ENCODE measurements at places on chromosomes 4 and X.

- no peaks in the 10 kb centered on the region for H3K4me1 ChIP-seq
- H3K4me3 ChIP-seq = no peak overlapping the region
- DNase-seq = no peak
- H3K36me3 ChIP-seq = peaks cover 50% of the 10 kb centered on the region
- H3K27me3 ChIP-seq = peaks cover 4% of the 10 kb centered on the region
These were observed 66.1 kb downstream of the PHKA2 start for GRCh38 chrX:18917831-18918230.

GRCh38 chr4:137267024-137267423 lies 265.3 kb downstream of the PCDH18 start:
- no peak overlapping the region for H3K4me3 ChIP-seq
- H3K27ac ChIP-seq = no peak overlapping the region
- DNase-seq = no peak
- no peaks in the 10 kb centered on the region for H3K27me3 ChIP-seq
- no peaks in the 10 kb centered on the region for H3K4me1 ChIP-seq
- H3K36me3 ChIP-seq = no peaks in the 10 kb centered on the region

DNA sequence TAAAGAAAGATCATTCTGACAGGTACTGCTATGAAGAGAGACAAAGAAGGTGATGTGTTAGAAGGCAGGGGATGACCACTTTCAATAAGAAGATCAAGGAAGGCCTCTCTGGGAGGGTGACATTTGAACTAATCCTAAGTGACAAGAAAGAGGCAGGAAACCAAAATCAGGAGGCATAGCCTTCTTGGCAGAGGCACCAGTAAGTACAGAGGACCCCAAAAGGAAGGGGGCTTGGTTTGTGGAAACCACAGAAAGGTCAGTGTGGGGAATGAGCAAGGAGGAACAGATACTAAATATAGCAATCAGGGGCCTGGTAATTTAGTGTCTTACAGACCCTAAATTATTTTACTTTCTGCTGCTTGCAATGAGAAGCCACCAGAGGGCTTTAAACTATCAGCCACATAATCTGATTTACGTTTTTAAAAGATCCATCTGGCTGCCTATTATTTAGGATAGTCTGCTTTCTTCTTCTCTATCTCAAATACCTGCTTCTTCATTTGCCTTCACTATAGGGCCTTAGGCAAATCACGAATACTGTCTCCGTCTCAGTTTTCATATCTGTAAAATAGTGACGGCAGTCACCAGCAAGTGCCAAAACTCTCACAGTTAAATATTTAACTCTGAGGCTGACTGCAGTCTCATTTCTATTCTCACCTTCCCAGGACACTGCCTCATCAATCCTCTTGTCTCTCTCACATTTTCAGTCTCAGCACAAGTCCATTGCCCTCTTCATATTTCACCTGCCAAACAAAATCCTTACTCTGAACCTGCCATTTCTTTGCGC lies 16.7 kb downstream of the NR3C2 start:
- H3K4me1 ChIP-seq = peaks cover 74% of the 10 kb centered on the region
- no peaks in the 10 kb centered on the region for H3K36me3 ChIP-seq
- no peaks in the 10 kb centered on the region for H3K27me3 ChIP-seq
- no peak for DNase-seq

DNA sequence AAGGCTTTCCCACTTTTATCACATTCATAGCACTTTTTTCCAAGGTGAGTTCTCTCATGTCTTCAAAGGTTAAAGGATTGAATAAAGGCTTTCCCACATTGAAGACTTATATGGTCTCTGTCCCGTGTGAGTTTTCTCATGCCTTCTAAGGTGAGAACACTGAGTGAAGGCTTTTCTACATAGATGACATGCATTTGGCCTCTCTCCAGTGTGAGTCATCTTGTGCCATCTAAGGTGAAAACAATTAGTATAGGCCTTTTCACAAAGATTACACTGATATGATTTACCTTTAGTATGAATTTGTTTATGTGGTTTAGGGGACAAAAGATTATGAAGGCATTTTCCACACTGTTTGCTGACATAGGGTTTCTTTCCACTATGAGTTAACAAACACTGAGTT lies 21.2 kb downstream of the USP17L30 start:
- DNase-seq = no peak
- no peak overlapping the region for H3K4me3 ChIP-seq
- H3K4me1 ChIP-seq = no peaks in the 10 kb centered on the region
- H3K27ac ChIP-seq = no peak overlapping the region
- no peaks in the 10 kb centered on the region for H3K36me3 ChIP-seq

DNA sequence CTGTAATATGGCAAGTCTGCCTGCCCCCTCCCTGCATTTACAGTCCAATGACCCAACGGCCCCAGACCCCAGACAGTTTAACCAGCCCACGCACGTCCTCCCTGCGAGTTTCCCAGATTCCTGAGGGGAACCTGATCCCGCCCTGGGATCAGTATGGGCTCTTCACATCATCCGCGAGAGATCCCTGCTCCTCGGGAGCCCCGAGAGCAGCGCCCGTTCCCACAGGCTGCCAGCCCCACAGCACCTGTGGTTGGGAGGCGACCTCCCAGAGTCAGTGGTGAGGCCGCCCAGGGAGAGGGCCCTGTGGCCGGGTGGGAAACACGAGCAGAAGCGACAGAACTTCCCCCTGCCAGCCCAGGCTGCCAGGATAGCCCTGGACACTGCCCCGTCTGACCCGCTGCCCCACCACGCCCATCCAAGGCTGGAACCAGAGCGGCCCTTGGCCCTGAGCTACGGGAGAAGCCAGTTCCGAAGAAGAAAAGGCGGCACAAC lies 32.8 kb downstream of the TSC22D3 start:
- no peaks in the 10 kb centered on the region for H3K27me3 ChIP-seq
- no peak for DNase-seq
- peak overlapping the region; percentile 94 for H3K27ac ChIP-seq
- H3K4me1 ChIP-seq = peaks cover 37% of the 10 kb centered on the region
- H3K36me3 ChIP-seq = no peaks in the 10 kb centered on the region
- H3K4me3 ChIP-seq = peak overlapping the region; percentile 73

- no peaks in the 10 kb centered on the region for H3K36me3 ChIP-seq
- H3K4me1 ChIP-seq = peaks cover 9% of the 10 kb centered on the region
- DNase-seq = no peak
- H3K27me3 ChIP-seq = no peaks in the 10 kb centered on the region
- no peak overlapping the region for H3K27ac ChIP-seq
These were observed 133.0 kb upstream of the LEF1 start for GRCh38 chr4:108301545-108302251.

DNA sequence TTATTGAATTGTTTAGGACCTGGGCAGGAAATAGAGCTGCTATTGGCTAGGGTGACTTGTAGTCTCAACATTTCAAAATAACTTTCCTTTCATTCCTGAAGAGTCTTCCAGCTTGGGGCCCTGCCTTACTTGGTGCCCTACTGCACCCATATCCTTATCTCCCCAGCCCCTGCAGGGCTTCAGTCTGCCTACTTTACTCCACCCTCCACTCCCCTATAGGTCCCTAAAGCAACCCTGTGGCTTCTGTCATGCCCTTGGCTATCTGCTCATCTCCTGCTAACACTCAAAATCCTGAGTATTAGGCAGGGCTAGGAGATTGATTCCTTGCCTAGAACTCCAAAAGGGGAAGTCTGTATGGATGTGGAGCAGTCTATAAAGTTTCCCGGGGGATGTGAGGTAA lies 57.6 kb upstream of the PRKG2 start:
- no peaks in the 10 kb centered on the region for H3K4me1 ChIP-seq
- H3K36me3 ChIP-seq = no peaks in the 10 kb centered on the region
- H3K27ac ChIP-seq = no peak overlapping the region

GRCh38 chrX:148354916-148355315 lies 145.5 kb upstream of the AFF2 start:
- H3K36me3 ChIP-seq = no peaks in the 10 kb centered on the region
- H3K4me3 ChIP-seq = no peak overlapping the region
- H3K27ac ChIP-seq = no peak overlapping the region
- DNase-seq = no peak

DNA sequence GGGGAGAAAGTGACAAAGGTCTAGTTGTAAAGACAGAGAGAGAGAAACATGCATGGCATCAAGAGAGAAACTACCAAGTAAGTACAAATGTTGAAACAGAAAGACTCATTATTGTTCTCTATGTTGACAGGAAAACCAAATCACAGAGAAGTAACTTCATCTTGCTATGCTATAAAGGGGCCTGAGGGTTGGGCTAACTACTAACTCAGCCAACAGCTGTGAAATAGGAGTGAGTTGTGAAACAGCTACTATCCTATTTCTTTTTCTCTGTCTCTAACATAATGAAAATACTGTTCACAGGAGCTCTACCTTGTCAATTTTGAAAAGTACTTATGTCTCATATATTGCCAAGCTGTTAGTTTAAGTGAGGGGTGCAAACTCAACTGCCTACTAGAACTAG lies 65.0 kb downstream of the MTMR8 start:
- H3K4me1 ChIP-seq = no peaks in the 10 kb centered on the region
- H3K27ac ChIP-seq = no peak overlapping the region
- H3K27me3 ChIP-seq = peaks cover 5% of the 10 kb centered on the region
- no peak overlapping the region for H3K4me3 ChIP-seq

DNA sequence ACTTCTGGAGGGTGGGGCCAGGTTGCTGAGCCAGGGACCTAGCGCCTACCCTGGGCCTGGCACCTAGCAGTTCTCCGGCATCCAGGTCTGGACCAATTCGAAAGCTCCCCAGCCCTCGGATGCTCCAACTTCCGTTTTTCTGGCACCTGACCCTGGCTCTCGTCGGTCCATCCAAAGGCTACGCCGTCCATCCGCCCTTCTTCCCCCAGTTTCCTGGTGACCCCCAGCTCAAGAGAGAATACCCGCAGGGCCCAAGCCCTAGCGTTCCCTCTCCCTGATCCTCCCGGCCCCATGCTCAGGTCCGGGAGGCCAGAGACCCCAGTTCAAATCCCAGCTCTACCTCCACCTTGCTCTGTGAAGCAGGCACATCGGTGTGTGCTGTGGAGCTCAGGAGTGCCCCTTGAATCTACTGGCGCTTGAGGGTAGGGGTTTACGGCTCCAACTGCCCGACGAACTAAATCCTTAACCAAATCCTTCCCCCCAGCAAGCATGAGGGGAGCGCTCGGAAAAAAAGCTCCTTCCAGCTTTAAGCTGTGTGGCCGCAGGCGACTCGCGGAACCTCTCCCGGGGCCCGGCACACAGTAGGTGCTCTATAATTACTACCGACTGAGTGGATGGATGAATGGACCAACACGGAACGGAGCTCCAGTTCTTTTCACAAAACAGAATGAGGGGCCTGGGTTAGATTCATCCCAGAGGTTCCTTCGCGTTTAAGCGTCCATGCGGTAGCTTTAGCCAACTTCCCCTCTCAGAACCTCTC lies 1.1 kb downstream of the CRMP1 start:
- no peak for DNase-seq
- no peak overlapping the region for H3K27ac ChIP-seq
- H3K36me3 ChIP-seq = no peaks in the 10 kb centered on the region

- no peak for DNase-seq
- no peaks in the 10 kb centered on the region for H3K4me1 ChIP-seq
- H3K27me3 ChIP-seq = peaks cover 11% of the 10 kb centered on the region
- no peak overlapping the region for H3K27ac ChIP-seq
- H3K4me3 ChIP-seq = no peak overlapping the region
- H3K36me3 ChIP-seq = no peaks in the 10 kb centered on the region
These were observed 33.4 kb upstream of the SFRP2 start for GRCh38 chr4:153822316-153822715.

- H3K27ac ChIP-seq = no peak overlapping the region
- H3K27me3 ChIP-seq = no peaks in the 10 kb centered on the region
- H3K36me3 ChIP-seq = no peaks in the 10 kb centered on the region
- no peak overlapping the region for H3K4me3 ChIP-seq
These were observed 2506.6 kb downstream of the ARAP2 start for GRCh38 chr4:33737726-33738125.

- no peak overlapping the region for H3K4me3 ChIP-seq
- DNase-seq = no peak
- H3K27me3 ChIP-seq = no peaks in the 10 kb centered on the region
These were observed 6.1 kb downstream of the RPS3A start for GRCh38 chr4:151105454-151106032.

- peaks cover 7% of the 10 kb centered on the region for H3K27me3 ChIP-seq
- H3K4me1 ChIP-seq = peaks cover 44% of the 10 kb centered on the region
- H3K36me3 ChIP-seq = peaks cover 18% of the 10 kb centered on the region
- DNase-seq = no peak
- no peak overlapping the region for H3K4me3 ChIP-seq
- H3K27ac ChIP-seq = no peak overlapping the region
These were observed 7.0 kb downstream of the ACOT9 start for GRCh38 chrX:23736030-23736429.

- no peaks in the 10 kb centered on the region for H3K27me3 ChIP-seq
- H3K4me1 ChIP-seq = no peaks in the 10 kb centered on the region
- no peak overlapping the region for H3K27ac ChIP-seq
These were observed 368.1 kb downstream of the EPHA5 start for GRCh38 chr4:65302145-65302544.

GRCh38 chr4:98287328-98287727 lies 26.1 kb downstream of the RAP1GDS1 start:
- DNase-seq = no peak
- H3K36me3 ChIP-seq = no peaks in the 10 kb centered on the region
- H3K4me1 ChIP-seq = peaks cover 66% of the 10 kb centered on the region
- no peaks in the 10 kb centered on the region for H3K27me3 ChIP-seq

GRCh38 chr4:93495346-93495745 lies 333.2 kb upstream of the ATOH1 start:
- H3K4me1 ChIP-seq = no peaks in the 10 kb centered on the region
- H3K27ac ChIP-seq = no peak overlapping the region
- H3K36me3 ChIP-seq = no peaks in the 10 kb centered on the region
- H3K4me3 ChIP-seq = no peak overlapping the region
- DNase-seq = no peak
- no peaks in the 10 kb centered on the region for H3K27me3 ChIP-seq

- no peaks in the 10 kb centered on the region for H3K4me1 ChIP-seq
- no peak for DNase-seq
- H3K27ac ChIP-seq = no peak overlapping the region
- H3K4me3 ChIP-seq = no peak overlapping the region
- no peaks in the 10 kb centered on the region for H3K27me3 ChIP-seq
- H3K36me3 ChIP-seq = peaks cover 25% of the 10 kb centered on the region
These were observed 91.0 kb downstream of the PDE5A start for GRCh38 chr4:119537586-119537985.

DNA sequence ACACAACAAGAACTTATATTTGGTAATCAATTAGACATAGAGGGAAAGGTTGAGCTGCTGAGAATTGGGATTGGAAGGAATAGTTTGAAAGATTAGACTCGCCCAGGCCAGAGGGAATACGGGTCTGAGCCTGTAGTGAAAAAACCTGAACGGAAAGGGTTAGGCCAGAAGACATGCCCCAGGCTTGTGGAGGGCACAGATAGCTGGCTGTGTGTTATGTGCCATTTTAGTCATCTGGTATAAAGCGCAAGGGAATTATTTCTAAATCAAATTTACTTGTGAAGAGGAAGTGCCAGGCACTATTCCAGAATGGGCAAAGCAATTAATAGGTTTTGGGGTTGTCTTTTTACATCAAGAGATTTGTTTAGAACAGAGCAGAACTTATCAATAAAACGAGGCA lies 187.5 kb upstream of the ANKRD50 start:
- no peak overlapping the region for H3K4me3 ChIP-seq
- H3K27ac ChIP-seq = no peak overlapping the region
- no peaks in the 10 kb centered on the region for H3K27me3 ChIP-seq
- no peaks in the 10 kb centered on the region for H3K4me1 ChIP-seq
- DNase-seq = no peak

Measured in activated T-cell treated with anti-CD3 and anti-CD28 coated beads, Interleukin-2, amount 50 U/mL, for 24 hours (primary cell).